ENCODE measurements at places on chromosomes 12 and 14.
A peak's percentile ranks its signal among the peaks of the same experiment; 100 is the strongest.

GRCh38 chr14:100402631-100403030, 79.5 kb downstream of the SLC25A47 start:
- DNase-seq, result peak; percentile 29

DNA sequence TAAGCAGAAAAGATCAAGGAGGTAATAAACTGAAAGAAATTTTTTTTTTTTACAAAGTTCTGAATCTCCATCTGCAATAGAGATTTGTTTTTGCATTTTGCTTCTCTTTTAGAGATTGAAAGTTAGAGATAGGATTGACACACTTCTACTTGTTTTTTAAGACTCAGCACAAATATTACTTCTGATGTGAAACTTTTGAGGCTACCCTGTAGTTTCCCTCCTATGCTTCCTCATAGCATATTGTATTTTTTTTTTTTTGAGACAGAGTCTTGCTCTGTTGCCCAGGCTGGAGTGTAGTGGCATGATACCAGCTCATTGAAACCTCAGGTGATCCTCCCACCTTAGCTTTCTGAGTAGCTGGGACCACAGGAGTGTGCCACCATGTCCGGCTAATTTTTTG, 32.1 kb upstream of the SGPP1 start:
- no peak for DNase-seq

DNA sequence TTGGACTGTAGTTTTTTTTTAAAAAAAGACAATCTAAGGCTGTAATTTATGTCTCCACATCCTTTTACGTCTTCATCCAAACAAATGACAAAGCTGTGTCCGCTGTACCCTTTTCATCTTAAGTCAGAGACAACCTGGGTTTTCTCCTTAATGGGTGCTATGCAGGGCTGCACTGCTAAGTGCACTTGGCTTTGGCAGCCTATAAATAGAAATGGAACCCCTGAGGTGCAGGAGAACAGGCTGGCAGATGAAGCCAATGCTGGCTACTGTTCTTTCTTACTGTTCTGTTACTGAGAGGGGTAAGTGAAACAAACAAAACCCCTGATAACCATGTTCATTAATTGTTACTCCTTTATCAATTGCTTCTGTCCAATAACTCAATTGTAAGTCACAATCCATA, 47.1 kb upstream of the KICS2 start:
- DNase-seq, result no peak

DNA sequence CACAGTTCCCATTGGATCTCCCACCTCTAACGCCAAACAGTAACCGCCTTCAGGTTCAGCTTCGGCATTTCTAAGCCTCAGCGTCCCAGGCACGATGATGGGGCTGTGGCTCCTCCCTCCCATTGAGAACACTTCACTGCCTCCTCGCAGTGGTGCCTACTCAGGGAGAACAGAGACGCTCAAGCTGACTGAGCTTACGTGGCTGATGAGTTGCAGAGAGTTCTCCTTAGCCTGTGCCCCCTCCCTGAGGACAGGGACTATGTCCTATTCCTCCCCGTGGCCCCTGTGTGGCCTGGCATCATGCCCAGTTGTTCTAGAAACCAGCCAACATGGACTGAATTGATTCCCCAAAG, 87.0 kb downstream of the ITPK1 start:
- DNase-seq, result no peak

DNA sequence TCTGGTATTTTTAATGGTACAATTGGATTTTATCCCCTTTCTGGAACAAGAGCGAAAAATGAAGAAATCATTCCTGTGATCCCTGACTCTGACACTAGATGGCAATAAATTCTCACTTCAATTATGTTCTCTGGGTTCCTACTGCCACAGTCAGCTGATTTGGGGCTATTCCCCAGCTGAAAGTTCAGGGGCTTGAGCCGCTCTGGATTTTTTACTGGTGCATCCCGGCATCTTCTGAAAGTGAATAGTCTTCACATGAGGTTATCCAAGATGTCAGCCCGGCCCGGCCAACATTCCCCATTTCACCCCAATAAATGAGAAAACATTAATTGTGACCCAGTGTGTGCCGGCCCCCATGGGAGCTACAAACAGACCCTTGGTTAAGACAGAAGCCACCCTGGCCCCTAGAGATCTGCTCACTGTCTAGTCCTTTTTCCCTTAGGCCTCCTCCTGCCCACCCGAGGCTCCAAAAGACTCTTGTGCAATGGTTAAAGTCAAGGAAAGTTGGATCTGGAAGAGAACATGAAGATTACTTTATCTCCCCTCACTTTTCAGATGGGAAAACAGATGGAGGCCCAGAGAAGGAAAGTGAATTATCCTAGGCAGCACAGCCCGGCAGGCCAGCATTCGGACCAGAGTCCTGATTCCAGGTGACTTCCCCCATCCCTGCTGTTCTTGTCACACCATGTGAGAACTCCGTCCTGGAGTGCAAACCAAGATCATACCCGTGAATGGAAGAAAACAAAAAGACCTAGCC, 20.8 kb downstream of the CKAP4 start:
- peak; percentile 41 for DNase-seq

DNA sequence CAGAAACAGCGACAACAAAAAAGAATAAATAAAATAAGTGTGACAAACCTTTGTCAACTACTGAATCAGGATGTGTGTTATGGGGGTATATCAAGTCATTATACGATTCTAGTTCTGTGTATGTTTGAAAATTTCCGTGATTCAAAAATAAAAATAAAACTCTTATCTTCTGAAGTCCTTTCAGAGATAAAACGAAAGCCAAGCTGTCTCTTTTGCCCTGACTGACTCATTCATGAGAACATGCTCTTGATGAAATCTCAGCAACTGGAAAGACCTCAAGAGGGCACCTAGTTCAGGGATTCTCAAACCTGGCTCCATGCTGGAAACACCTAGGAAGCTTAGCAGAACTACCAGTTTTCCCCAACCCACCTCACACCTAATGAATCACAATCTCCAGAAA, 9.2 kb downstream of the FOXN3 start:
- DNase-seq, result no peak

DNA sequence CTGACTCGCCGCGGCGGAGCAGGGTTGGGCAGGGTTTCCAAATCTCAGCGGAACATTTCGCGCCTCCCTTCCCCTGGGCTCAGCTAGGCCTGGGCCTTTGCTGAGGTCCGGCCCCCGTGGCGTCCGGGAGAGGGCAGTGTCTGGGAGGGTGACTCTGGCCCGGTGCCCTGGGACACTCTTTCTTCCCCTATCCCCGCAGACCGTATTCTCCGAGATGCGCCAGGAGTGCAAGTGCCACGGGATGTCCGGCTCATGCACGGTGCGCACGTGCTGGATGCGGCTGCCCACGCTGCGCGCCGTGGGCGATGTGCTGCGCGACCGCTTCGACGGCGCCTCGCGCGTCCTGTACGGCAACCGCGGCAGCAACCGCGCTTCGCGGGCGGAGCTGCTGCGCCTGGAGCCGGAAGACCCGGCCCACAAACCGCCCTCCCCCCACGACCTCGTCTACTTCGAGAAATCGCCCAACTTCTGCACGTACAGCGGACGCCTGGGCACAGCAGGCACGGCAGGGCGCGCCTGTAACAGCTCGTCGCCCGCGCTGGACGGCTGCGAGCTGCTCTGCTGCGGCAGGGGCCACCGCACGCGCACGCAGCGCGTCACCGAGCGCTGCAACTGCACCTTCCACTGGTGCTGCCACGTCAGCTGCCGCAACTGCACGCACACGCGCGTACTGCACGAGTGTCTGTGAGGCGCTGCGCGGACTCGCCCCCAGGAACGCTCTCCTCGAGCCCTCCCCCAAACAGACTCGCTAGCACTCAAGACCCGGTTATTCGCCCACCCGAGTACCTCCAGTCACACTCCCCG, 3.0 kb downstream of the WNT1 start:
- no peak for DNase-seq

DNA sequence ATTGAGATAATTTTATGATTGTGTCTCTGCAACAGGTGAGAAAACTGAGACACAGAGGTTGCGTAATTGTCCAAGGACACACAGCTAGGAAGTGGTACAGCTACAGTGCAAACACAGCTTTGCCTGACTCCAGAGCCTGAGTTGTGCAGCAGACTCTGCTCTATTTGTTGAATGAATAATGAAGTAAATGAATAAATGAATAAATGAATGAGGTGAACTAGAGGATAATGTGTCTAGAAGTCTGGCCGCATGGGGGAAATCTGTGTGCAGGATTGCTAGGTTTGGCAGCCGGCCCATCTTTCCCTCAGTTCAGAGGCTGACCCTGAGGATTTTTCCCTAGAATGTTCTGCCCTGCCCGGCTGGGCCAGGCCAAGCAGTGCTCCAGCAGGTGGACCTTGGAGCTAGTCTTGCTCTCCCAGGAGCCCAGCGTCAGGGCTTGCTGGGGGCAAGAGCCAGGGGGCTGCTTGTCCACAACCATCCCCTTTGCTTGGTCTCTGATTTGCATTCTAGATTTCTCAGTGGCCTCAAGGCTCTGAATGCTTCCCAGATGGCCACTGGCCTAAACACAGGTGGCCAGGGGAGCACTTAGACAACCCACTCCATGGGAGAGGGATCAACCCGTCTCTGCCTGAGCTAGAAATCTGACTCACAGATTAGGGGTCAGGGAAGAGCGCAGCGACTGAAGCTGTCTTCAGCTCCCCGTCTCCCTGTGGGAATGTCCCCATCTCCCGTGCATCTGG, 225.2 kb downstream of the C12orf75 start:
- DNase-seq, result no peak

DNA sequence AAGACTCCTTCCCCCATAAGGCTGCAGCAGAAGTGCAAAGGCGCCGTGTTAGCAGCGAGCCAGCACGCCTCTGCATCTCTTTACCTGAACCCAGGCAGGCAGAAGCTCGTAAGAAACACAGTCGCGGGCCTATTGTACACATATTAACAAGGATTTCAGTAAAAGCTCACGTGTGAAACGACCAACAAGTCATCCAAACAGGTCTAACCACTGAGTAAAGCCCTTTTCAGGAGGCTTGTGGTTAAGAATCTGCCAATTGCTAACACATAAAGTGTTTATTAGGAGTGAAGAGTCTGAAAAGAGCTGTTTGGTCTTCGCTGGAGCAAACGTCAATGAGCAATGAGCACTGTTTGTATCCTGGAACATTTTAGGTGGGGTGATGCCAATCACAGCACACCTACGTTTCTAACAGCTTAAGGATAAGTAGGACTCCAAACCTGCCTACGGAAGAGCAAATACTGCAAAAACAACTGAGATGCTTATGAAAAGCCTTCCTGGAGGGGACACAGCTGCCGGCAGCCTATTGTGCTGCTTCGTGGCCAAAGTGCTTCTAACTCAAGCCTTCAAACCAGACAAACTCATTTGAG, 43.1 kb downstream of the PRKAB1 start:
- no peak for DNase-seq

- no peak for DNase-seq
Observed at GRCh38 chr14:104229534-104230055, 91.2 kb downstream of the KIF26A start.

Data from NCI-H1436 (cell line).